MV-4-11 (cell line): ENCODE measurements at places on chromosomes 1 and 21.

- DNase-seq, result no peak
Observed at GRCh38 chr1:227891955-227892488, 55.7 kb downstream of the WNT9A start.

GRCh38 chr1:197471248-197471985 lies 203.4 kb downstream of the CRB1 start:
- DNase-seq, result no peak

GRCh38 chr1:202029727-202030126 lies 19.3 kb downstream of the ELF3 start:
- DNase-seq, result no peak

- DNase-seq, result no peak
Observed at GRCh38 chr1:223245983-223246382, 102.9 kb upstream of the TLR5 start.

- DNase-seq, result peak; percentile 60
Observed at GRCh38 chr21:37700641-37701202, 215.5 kb downstream of the KCNJ6 start.

GRCh38 chr1:10045480-10046355 lies 13.0 kb downstream of the UBE4B start:
- no peak for DNase-seq

DNA sequence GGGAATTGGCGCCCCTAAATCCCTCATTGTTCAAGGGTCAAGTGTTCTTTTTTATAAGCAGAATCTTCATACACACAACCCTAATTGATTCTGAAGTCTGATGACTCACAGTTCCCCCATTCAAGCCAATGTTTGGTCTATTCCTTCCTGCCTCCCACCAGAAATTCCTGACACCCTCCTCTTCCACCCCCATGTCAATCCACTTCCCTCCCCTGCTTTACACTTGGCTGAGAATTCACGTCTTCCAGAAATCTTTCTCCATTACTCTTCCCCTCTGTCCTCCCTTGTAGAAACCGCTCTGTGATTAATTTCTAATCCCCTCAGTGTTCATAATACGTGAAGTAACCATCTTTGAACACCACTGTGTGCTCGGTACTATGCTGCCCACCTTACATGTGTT lies 76.2 kb upstream of the CD34 start:
- no peak for DNase-seq

DNA sequence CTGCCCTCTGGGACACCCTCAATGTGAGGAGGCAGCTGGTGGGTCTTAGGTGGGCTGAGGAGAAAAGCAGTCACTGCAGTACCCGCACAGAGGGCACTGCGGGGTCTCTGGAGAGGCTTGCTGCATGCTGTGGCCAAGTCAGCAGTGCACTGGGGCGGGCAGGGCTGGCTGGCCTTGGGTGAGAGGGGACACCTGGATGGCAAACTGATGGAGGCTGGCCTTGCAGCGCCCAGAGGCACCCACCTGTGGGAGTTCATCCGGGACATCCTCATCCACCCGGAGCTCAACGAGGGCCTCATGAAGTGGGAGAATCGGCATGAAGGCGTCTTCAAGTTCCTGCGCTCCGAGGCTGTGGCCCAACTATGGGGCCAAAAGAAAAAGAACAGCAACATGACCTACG lies 3.2 kb downstream of the ELF3 start:
- DNase-seq, result no peak

DNA sequence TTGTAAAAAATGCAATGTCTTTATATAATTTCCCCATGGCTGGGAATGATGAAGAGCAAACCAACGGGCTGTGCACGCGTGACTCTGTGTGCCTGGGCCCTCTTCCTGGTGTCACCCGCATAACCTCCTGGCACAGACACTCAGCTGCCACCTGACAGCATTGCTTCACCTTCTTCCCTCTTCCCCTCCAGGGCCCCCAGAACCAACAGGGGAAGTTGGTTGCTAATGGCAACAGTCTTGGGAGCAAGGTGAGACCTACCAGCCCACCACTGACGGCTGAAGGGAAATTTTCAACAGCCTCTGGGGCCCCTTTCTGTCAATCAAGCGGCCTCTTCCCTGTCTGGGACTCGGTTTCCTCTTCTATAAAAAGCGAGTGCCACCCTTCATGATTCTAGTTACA lies 33.2 kb downstream of the SSBP3 start:
- DNase-seq, result peak; percentile 13

GRCh38 chr1:212607206-212607912 lies 1.2 kb upstream of the ATF3 start:
- DNase-seq, result no peak

- DNase-seq, result peak; percentile 20
Observed at GRCh38 chr1:3320246-3321152, 134.0 kb upstream of the ARHGEF16 start.

DNA sequence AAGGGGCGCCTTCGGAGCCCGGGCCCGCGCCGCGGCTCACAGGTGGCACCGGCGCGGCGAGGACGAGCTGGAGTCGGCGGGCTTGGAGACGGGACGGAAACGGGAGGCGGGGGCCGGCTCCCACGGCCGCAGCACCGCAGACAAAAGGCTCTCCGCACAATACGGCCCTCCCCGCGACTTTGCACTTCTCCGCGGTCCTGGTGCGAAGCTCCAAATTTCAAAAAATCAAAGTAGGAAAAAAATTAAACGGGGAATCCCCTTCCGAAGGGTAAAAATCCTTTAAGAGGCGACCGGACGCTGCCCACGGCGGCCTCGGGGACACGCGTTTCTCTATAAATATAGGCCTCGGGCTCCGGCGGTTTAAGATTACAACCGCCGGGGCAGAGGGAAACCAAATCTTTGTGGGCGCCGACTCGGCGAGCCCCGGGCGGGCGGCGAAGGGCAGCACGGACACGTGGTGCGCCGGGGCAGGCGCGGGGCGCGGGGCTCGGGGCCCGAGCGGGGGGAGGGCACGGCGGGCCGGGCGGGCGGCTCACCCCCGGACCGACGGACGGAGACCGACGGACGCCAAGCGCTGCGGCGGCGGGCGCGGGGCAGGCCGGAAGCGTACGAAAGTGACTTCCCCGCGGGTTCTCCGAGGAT lies 453 bp downstream of the PABPC4 start:
- no peak for DNase-seq

DNA sequence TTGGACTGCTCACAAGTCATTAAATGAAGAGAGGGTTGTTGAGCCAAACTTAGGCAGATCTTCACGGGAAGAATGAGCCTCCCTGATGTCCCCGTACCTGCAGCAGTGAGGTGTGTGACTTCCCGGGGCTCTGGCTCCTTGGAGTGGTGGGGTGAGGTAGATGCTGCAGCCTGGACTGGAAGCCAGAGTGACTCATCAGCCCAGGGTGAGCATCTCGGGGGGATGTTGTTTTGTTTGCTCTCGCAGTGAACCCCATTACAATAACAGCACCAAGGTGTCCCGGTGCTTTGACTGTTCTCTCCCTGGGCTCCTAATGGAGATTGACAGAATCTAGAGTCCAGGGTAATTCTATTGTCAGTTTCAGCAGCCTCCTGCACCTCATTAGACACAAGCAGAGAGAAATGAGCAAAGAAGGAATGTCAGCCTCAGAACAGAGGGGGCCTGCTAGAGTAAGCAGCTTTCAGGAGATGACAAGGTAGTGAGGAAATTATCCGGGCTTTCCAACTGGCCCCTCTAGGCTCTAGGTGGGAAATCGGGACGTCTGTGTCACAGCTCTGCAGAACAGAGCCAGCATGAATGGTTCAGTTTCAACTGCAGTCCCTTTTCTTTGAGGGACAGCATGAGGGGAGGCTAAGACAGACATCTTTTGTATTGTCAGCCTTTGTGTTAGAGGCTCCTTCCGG lies 36.0 kb upstream of the LRRN2 start:
- no peak for DNase-seq

DNA sequence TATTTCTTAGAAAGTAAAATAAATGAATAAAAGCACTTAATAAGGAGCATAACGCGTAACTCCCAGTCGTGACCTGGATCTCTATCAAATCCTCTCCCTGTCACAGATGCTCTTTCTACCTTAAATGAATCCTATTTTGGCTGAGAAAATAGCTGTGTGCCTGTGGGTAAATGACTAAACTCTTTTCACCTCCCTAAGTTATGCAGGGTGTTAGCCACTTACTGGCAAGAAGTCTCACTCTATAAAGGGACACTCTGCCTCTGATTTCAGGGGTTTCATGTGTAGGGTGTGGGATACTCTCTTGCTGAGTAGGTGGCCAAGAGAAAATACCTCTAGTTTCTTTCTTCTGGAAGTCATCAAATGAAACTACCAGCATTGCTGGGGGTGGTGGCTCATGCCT lies 24.3 kb upstream of the PPP1R15B start:
- DNase-seq, result no peak

- DNase-seq, result peak; percentile 70
Observed at GRCh38 chr1:85091671-85092280, 43.5 kb upstream of the MCOLN3 start.

GRCh38 chr1:44594871-44595735 lies 79.2 kb downstream of the TMEM53 start:
- peak; percentile 17 for DNase-seq

DNA sequence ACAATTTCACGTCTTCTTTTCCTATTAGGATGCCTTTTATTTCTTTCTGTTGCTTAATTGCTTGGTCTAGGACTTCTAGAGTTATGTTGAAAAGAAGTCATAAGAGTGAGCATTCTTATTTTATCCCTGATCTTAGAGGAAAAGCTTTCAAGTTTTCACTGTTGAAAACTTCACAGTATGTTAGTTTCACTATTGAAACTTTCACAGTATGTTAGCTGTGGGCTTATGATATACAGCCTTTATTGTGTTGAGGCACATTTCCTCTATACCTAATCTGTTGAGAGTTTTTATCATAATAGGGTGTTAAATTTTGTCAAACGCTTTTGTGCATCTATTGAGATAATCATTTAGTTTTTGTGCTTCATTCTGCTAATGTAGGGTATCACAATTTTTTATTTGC lies 227.1 kb downstream of the LHX8 start:
- DNase-seq, result no peak

DNA sequence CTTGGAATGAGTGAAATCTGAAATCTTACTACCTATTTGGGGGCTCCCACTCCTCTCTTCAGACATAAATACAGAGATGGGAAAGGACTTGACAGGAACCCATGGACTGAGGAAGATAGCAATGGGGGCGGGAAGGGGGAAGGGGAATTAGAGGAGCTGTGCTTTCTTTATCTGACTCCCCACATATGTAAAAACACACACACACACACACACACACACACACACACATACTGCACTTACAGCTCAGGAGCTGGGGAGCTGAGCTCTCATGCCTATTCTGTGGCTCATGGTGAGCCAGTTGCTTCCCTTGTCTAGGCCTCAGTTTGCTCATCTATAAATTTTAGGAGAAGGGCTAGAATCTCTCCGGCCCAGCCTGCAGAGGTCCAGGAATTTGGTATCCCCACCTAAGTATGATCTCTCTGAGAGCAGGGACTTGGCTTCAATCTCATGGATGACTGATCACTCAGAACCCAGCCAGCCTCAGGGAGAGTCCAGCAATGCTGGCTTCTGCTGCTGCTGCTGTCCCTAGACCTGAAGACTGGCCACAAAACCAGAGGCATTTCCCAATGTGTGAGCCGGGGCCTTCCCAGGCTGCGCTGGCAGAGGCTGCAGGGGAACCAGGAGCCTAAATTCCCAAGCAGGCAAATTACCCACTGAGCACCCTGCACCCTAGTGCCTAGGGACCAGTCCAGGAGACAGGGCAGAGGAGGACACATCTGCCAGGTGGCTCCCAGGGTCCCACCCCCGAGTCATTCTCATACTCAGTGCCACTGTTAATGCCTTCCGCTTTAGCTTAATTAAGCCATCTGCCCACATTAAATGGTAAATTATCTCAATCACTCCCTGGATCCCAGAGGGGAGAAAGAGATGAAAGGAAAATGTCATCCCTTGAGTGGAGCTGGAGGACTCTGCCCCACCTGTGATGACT lies 57.5 kb upstream of the RBM15 start:
- DNase-seq, result no peak

DNA sequence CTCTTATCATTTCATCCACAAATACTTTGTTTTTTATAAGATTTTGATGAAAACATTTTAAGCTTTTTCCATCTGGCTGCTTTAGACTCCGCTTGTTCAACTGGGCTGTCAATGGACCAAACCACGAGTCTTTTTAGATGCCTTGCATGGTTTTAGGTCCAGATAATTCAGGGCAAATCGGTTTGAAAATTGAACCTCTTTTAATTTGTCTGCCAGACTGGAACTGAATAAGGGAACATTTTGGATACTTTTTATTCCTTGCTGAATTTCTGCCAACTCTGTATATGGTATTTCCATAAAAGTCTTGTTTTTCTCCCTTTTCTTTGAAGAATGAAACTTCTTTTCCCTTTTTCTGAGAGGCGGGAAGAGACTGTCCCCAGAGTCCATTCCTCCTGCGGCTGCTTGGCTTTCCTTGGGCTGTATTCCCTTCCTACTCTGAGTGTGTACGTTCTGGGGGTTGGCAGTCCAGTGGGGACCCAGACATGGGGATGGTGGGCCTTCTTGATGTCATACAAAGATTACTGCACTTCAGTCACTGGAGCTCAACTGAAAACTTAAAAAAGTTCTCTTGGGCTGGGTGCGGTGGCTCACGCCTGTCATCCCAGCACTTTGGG lies 46.5 kb upstream of the CNN3 start:
- DNase-seq, result no peak

- DNase-seq, result peak; percentile 19
Observed at GRCh38 chr21:25638660-25639550, at the start of gene JAM2. JAM2 (plus strand) TSS chr21:25639258; CDS start chr21:25639822, 564 bp downstream.

DNA sequence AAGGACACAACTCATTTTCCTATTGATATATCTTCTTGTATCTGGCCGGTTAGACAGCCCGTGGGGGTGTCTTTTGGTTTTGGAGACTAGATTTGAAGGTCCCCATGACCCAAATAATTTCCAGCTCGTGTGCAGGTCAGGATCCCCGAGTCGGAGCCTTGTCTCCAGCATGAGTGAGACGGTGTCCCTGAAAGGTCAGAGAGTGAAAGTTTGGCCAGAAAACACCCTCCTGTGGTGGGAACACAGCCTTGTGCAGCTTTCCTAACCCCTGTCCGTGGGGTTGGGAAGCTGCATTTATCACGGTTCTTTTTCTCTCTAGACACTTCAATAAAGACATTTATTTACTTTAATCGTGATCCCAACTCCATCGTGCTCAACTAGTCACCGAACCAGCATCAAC lies 17.6 kb downstream of the COQ8A start:
- DNase-seq, result no peak

- DNase-seq, result no peak
Observed at GRCh38 chr1:944341-945325, 14.4 kb downstream of the NOC2L start.

GRCh38 chr1:25872713-25873112 lies 2.8 kb downstream of the PAQR7 start:
- DNase-seq, result no peak

GRCh38 chr21:37244501-37245095 lies 22.5 kb downstream of the VPS26C start:
- DNase-seq, result peak; percentile 44

DNA sequence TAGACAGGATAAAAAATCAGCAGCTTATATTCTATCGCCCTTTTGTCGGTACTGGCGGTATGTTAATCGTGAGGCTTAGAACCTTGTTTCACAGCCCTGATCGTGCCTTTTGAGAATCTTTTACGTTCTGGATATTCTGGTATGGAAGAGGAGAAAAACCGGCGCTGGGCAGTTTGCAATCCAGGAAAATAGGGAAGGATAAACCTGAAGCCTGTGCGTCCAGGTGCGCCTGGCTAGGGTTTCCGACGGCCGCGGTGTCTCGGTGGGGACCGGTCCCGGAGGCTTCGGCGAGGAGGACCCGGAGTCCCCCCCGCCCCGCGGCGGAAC lies 258 bp upstream of the SYPL2 start:
- no peak for DNase-seq
